IPS DF 6.9 (cell line): ENCODE measurements at places on chromosomes 13 and 19.

DNA sequence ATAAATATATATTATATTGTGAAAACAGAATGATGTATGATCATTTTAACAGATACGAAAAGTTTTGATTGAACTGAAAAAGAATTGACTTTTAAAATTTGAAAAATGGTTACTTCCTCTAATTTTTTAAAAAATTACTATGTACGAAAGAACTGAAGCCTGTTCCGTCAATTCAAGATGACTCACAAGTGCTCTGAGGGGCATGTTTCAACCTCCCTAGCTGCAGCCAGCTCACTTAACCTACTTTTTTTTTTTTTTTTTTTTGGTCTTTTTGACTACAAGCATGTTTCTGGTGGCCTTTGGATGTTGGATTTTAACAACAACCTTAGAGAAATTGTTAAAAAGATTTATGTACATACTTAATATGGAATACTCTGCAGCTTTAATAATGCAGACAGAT, 1139.3 kb downstream of the DIAPH3 start:
- no peak for DNase-seq

GRCh38 chr19:40055049-40055448, 982 bp downstream of the ZNF780B start:
- DNase-seq = no peak

GRCh38 chr19:13899393-13899792, 6.5 kb downstream of the BRME1 start:
- no peak for DNase-seq

DNA sequence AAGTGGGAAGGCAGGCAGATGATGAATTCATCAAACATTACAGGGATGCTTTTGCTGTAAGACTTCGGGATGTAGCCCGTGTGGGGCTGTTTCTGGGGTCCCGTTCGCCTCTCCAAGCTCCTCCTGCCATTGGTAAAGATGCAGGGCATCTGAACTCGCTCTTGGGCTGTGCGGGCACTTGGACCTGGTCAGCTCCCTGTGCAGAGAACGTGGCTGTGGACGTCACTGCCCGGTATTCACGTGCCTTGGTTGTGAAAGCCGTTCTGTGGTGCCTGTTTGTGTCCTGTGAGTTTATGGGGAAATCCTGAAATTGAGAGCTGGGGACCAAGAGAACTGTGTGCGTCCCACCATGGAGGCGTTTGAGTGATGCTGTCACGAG, 5.4 kb downstream of the TFDP1 start:
- DNase-seq = no peak

DNA sequence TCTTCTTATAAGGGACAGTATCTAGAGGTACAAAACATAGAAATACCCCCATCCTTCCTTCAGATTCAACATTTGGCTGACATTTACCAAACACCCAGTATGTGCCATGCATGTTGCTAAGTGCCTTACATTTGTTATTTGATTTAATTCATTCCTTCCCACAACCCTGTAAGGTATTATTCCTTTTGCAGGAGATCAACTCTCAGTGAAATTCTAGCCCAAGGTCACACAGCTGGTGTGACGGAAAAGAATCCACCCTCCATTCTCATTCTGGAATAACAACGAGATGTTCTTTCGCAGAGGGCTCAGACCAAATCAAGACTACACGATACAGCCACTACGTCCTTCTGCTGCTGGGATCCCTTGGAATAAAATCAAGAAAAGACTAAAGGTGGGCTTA, 67.8 kb downstream of the C13orf42 start:
- no peak for DNase-seq

DNA sequence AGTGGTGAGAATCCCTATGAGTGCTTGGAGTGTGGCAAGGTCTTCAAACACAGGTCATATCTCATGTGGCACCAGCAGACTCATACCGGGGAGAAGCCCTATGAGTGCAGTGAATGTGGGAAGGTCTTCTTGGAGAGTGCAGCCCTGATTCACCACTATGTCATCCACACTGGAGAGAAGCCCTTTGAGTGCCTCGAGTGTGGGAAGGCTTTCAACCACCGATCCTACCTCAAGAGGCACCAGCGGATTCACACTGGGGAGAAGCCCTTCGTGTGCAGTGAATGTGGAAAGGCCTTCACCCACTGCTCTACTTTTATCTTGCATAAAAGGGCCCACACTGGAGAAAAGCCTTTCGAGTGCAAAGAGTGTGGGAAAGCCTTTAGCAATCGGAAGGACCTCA, 18.7 kb upstream of the AURKC start:
- DNase-seq = no peak

DNA sequence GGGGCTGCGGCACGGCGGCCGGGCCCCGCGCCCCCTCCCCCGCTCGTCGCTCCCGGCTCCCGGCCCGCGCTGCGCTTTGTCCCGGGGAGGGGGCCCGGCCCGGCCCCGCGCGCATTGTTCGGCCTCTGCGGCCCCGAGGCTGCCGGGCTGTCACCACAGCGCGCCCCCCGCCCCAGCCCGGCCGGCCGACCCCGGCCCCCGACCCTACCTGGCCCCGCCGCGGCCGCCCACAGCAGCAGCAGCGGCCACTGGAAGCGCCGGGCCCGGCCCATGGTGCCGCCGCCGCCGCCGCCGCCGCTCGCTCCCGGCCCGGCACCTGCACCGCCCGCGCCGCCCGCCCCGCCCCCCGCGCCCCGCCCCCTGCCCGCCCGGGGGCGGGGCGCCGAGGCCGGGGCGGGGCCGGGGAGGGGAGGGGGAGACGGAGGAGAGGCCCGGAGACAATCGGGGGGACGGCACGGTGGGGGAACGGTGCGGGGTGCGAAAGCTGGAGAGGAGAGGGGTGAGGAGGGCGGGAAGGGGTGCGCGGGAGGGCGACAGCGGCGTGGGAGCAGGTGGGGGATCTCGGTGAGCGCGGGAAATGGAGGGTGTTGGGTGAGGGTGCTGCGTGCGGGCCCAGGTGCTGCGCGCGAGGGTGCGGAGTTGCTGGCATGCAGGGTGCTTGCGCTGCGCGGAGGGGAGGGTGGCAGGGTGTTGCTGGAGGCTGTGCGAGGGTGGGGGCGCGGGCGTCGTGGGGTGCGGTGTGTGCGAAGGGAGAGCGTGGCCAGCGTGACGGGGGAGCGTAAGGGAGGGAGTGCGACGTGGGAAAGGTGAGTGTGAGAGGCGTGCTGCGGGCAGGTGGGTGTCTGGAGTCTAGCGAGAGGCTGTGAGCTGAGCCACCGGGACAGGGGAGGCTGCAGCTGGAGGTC, at the start of gene CADM4:
TSS of gene CADM4 (minus strand) at position 332 of the 905 bp plus-strand sequence. CDS start at position 272, 60 bp downstream.
- no peak for DNase-seq

DNA sequence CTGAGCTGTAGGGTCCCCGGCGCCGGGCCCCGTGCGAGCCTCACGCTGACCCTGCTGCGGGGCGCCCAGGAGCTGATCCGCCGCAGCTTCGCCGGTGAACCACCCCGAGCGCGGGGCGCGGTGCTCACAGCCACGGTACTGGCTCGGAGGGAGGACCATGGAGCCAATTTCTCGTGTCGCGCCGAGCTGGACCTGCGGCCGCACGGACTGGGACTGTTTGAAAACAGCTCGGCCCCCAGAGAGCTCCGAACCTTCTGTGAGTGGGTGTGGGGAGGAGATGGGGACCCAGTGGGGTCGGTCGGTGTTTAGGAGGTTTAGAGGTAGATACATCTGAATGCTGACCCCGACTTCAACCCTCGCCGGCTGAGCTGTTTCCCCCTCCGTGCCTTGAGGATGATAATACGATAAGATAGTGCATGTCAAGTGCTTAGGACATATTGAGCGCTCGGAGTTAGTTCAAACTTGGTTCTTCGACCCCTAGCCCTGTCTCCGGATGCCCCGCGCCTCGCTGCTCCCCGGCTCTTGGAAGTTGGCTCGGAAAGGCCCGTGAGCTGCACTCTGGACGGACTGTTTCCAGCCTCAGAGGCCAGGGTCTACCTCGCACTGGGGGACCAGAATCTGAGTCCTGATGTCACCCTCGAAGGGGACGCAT, 1.9 kb downstream of the ICAM5 start:
- DNase-seq = no peak

GRCh38 chr19:45250832-45251451, at the start of gene MARK4:
MARK4 (plus strand) TSS chr19:45251271; CDS start chr19:45251589, 318 bp downstream.
- no peak for DNase-seq
